ENCODE measurements at places on chromosomes 11 and 22. TPM values are rescaled to one million over a fixed set of nuclear protein-coding genes. Genes with fewer than 3 reads are reported as not detected.

Gene PARVG
- 0.51 TPM for total RNA-seq

Gene OR10A2
- total RNA-seq = not detected

Gene OR56B4
- not detected for total RNA-seq

Gene SMC1B
- not detected for total RNA-seq

Gene TRIM66
- 5.6 TPM for total RNA-seq

Gene TIGD3
- total RNA-seq = 0.23 TPM

Gene TPBGL
- 0.17 TPM for total RNA-seq

Gene PHLDA2
- 1.5 TPM for total RNA-seq

DNA sequence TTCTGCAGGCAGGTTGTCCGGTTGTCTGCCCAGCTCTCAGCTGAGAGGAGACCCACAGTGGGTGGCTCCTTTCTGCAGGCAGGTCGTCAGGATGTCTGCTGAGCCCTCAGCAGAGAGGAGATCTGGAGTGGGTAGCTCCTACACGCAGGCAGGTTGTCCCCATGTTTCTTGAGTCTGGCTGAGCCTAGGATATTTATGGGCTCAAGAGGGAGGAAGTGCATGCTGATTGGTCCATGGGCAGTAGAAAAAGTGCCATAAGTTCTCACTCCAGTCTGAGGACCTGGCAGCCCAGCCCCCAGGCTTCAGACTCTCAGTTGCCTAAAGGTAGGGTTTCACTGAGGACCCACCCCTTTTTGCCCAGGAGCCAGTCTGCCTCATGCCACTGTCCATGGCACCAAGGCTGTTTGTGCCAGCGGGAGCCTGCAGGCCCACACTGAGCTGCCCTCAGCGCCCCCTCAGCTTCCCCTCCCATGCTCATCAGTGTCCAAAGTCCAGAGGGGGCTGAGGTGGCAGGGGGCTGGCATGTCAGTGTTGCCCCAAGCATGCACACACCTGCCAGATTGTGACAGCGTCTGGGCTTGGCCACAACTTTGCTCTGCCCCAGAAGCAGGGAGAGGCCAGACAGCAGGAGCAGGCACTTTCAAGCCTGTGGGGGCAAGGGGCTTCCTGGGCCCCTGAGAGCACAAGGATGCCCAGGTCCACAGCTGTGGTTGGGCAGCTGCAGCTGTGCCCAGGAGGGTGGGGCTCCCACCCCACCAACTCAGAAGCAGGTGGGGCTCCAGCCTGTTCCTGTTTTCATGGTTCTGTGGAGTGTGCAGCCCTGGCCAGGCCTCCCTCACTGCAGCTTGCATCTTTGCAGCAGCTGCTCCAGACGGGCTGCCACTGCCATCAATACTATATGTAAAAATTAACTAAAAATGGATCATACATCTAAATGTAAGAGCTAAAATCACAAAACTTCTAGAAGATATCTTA lies 3.8 kb upstream of the RNF141 start:
- no peak for DNase-seq

DNA sequence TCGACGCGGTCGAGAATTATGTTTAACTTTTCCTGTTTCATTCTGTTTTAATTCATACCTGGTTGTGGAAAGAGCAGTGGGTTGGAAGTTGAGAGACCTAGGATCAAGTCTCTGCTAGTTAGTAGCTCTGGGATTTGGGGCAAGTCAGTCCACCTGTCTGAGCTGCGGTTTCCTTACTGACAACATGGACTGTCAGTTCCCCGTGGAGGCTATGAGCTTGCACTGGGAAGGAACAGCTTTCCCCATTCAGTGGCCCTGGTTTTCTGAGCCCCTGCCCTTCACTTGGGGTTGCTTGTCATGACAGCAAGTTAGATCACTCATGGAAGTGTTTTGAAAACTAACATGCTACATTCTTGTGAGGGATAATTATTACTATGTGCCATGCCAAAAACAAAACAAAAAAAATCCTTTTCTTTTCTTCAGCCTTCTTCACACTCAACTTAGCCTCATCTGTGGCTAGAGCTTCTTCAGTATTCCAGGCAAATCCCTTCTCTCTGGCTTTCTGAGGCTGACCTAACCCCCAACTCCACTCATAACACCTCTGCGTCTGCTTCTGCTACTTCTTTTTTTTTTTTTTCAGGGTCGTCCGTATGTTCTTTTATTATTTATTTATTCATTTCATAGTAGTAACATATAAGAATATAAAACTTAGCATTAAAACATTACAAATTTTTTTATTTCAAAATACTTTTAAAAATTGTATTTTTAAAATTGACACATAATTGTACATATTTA lies 43.0 kb upstream of the ZBED5 start:
- peak; percentile 24 for DNase-seq

- DNase-seq = no peak
Measured at GRCh38 chr11:2741377-2742131, 41.8 kb upstream of the KCNQ1OT1 start.

DNA sequence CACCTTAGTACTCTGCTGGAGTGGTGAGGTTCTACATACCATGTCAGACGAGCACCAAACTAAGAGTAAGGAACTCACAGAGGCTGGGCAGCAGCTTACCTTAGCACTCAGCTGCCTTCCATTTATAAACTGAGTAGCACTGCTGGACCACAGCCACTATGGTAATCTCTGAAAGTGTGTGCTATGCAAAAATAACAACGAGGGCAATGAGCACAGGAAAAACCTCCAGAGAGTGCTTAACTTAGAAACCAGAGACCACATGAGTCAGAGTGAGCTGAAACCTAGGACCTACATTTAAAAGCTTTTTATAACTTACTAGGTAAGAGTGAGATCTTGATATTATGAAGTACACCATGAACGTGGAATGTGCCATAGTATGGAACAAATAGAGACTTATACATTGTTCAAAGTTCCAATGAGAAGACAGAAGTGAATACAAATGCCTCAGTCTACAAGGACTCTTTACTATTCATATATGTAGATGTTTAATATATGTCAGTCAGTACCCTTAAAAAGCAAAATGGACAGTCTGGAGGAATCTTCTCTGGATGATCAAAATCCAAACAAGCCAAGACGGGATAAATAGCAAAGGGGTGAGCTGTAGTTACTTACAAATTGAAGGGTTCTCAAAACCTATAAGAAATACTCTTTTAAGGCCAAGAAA lies 17.2 kb upstream of the CD59 start:
- DNase-seq = peak; percentile 32

DNA sequence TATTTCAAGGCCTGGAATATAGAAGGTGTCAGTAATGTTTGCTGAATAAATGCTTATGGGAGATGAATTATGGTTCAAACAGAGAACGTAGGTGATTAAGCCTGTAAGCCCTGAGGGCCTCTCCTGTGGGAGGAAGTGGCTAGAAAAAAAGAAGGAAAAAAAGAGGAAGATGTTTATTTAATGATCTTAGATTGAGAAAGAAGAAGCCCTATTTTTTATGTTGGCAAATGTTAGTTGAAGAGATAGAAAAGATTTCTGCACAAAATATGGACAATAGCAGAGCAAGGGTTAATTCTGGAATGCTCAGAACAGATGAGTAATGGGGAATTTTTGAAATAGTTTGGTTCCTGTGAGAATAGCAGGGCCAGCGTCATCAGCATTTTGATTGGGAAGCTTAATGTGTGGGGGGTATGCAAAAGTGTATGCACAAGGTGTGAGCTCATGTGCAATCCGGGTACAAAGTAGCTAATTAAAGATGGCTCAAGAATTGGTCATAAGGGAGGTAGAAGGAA lies 95.7 kb downstream of the TEAD1 start:
- DNase-seq = peak; percentile 88

DNA sequence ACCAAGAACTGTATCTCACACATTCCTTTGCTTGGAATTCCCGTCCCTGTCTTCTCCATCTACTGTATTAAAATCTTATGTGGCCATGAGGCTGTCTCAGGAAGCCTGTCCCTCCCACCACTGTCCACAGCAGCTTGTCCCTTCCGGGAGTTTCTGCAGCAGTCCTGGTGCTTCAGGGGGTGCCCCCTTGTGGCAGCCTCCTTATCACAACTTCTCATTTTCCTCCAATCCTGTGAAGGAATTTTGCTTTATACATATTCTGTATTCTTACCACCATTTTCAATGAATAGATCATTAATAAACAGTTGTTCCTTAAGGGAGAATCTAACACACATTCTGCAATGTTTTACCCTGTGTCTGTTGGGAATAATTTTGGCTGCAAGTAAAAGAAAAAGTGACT lies 220.4 kb upstream of the RAG2 start:
- no peak for DNase-seq

- peak; percentile 95 for DNase-seq
Measured at GRCh38 chr22:19579880-19580279, 55.7 kb upstream of the CLDN5 start.

GRCh38 chr11:103811870-103812455 lies 224.5 kb upstream of the DDI1 start:
- no peak for DNase-seq

DNA sequence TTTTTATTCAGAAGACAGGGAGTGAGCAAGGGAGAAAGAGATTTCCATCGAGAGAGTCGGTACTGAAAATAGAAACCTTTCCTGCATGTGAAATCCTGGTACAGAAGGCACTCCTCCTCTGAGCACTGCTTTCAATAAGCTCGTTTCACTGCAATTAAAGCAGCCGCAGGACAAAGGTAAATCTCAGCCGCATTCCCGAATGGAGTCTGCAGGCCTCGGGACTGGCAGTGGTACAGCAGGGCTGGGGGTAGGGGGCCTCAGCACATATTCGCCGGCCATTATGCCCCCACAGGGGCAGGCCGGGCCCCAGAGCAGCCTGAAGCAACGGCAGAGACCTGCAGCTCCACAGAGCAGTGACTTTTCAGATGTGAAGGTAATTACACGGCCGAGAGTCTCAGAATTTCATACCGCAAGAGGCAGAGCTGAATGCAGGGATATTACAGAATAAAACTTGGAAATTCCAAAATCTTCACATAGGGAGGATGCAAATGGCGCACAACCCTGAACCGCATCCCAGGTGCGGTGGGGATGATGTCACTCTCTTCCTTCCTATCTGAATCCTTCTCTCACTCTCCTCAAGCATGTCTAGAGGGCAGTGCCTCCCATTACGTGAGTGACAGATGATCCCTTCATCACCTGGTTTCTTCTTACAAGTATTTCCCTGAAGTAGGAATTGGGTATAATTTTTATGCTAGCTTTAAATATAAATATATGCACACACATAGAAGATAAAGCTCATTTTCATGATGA lies 622.1 kb downstream of the OPCML start:
- no peak for DNase-seq

GRCh38 chr22:41544671-41545476 lies 604 bp upstream of the POLR3H start:
- no peak for DNase-seq

GRCh38 chr22:38259370-38259769 lies 13.4 kb downstream of the TMEM184B start:
- DNase-seq = no peak

DNA sequence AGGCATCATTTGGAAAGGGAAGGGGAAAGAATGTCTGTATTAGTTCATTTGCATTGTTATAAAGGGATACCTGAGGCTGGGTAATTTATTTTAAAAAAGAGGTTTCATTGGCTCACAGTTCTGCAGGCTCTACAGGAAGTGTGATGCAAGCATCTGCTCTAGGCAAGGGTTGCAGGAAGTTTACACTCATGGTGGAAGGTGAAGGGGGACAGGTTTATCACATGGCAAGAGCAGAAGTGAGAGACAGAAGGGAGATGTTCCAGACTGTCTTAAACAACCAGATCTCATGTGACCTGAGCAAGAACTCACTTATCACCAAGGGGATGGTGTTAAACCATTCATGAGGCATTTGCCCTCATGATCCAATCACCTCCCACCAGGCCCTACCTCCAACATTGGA lies 90.6 kb downstream of the CCDC83 start:
- DNase-seq = no peak

DNA sequence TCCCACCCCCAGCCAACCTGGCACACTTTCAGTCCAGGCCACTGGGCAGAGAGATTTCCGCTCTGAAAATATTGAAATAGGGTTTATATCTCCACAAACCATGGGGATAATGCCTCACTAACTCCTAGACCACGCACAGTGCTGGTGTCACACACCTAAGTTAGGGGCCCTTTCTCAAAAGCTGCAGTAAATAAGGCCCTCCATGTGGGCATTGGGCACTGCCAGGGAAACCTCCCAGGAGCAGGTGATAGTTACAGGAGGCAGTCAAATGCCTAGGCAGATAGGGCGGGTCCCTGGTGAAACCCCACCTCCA lies 3.1 kb upstream of the IL10RA start:
- DNase-seq = no peak

- no peak for DNase-seq
Measured at GRCh38 chr11:57150454-57150917, 31.3 kb upstream of the LRRC55 start.

GRCh38 chr11:73965076-73965763 lies 14.4 kb downstream of the DNAJB13 start:
- no peak for DNase-seq

- DNase-seq = no peak
Measured at GRCh38 chr11:103487113-103487512, 377.9 kb downstream of the DYNC2H1 start.

DNA sequence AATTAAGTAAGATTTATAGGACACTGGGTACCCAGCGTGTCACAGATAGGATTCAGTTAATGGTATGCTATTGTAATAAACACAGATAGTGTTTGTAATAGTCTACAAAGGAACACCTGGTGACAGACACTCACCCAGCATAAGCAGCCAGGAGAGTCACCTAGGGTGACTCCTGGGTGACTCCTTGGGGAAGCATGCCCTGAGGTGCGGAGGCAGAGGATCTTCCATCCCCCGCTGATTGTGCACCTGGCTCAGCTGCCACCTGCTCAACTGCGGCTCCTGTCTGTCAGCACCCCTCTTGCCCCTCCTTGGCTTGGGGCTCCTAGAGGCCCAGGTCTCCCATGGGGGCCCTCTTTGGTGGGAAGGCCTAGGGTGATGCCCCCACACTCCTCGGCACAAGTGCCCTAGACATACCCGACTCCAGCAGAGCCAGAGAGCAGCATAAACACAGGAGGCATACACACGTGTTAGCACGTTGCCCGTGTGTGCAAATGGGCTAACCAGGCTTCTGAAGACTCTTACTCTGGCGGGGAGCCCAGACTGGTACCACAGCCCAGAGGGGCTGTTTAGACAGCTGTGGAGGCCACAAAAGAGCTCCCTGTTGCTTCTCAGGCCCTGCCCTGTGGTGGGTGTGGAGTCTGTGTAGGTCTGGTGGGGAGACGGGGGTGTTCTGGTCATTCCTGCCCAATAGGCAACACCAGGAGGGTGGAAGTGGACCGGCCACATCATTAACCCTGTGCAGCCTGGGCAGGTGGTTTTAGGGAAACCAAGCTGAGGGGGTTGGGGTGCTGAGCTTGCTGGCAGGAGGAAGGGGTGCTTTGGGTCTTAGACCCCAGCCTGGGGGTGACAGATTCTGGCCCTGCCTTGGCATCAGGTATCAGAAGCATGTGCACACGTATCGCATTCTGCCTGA lies 3.0 kb downstream of the INPPL1 start:
- no peak for DNase-seq

DNA sequence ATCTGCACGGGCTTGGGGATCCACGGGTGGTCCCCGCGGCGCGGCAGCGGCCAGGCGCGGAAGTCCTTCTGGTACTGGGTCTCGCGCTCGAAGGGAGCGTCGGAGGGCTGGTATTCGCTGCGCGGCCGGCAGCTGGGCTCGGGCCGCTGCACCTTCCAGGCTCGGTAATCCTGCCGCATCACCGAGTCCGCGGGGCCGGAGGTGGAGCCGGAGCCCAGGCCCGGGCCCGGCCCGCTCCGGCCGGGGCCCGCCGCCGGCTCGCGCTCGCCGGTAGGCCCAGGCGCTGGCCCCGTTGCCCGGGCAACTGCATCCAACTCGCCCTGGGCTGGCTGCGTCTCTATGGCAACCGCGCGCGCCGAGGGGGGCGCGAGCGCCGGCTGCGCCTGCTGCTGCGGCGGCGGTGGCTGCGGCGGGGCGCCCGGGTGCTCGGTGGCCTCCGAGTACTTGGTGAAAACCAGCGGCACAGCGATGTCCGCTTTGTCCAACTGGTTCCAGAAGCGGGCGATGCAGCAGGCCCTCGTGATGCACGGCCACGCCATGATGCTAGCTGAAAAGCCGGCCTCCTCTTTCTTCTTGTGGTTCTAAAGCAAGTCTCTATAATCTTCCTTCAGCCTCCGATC lies 897 bp downstream of the MAP6 start:
- peak; percentile 25 for DNase-seq
